NCI-H1092 treated with DMSO at 0.1 percent for 48 hours (cell line): ENCODE measurements at places on chromosomes 16 and 17.

GRCh38 chr17:78723001-78723796 is 58.9 kb downstream of the CYTH1 start:
- peak; percentile 67 for DNase-seq

GRCh38 chr16:27221576-27222248 is 18.4 kb downstream of the KDM8 start:
- DNase-seq, result no peak

DNA sequence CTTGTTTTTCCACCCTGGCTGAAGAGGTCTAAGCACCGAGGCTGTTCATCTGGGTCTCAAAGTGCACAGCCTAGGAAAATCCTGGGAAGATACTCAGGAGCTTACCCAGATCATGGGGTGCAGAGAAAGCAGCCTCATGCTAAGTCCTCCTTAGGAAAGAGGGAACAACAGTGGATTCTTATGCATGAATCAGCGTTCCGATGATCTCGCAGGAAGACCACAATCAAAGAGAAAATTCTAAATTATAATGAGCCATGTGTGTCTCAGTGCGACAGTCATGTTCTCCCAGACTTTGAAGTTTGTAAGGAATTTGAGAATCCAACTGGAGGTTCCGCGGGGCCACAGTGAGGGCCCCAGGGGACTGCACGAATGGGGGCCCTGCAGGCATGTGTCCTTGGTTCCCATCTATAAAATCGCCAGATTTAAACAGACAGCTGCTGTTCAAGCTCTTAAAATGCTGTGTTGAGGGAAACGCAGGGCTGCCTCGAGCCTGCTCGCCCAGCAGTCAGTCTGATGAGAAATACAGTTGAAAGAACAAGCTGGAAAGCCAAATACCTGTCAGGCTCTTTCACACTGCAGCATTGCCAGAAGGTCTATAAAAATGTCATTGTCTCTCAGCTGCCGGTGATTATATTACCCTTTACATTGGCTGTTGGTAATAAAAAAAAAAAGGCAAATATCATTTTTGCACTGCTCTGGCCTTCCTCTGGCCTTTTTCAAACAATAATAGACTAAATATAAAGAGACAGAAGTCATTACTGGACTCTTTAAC is 152.1 kb downstream of the PMP22 start:
- DNase-seq, result no peak

DNA sequence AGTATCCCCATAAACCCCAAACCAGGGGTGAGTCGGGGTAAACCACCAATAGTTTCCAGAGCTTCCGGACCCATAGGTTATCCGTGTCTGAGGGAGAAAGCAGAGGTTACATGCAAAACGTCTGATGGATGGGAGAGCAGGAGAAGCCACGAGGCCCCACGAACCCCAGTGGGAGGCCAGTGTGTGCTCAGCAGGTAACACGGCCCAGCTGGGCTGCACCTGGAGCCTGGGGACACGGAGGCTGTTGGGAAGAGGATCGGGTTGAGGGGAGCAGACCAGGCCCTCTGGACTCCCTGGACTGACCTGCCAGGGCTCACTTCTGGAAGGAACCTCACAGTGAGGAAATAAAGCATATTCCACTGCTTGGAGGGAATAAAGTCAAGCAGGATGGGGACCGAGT is 78.1 kb downstream of the SEC14L1 start:
- DNase-seq, result no peak

DNA sequence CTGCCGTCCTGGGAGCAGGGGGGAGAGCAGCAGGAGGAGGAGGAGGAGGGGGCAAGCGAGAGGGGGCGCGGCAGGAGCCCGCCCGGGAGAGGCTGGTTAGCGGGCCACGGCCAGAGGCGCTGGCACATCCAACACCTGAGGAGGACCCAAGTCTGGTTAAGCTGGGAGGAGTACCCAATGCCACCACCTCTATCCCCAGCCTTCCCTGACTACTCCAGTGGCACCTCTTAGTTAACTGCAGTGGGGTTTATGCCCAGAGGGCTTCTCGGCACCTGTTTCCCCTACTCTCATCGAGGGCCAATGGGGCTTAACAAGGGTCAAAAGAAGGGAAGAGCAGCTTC is 5.6 kb downstream of the PHOSPHO1 start:
- no peak for DNase-seq

DNA sequence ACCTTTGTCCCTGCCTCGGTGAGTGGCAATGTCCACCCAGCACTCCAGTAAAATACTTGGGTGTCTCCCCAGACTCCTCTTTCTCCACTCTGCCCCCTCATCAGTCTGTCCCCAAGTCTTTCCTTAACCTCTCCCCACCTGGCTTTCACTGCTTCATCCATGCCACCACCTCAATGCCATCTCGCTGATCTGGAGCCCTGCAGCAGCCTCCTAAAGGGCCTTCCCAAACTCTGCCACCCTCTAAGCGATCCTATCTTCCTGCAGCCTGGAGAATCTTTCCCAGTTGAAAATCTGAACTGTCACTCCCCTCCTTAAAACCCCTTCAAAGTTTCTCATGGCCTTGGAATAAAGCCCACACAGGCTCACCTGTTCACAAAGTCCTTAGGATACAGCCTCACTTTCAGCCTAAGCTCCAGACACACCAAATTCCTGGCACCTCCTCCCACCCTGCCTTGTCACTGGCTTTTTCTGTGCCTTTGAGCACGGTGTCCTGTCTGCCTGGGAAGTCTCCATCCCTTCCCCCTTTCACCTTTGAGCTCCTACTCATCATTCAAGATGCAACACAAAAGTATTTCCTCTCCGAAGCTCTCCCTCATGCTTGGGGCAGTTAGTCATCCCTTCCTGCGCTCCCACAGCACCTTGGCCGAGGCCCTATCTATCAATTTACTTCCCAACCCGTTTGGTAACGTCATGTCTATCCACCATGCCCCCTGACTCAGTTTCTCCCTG is 2.8 kb downstream of the WNK4 start:
- no peak for DNase-seq

DNA sequence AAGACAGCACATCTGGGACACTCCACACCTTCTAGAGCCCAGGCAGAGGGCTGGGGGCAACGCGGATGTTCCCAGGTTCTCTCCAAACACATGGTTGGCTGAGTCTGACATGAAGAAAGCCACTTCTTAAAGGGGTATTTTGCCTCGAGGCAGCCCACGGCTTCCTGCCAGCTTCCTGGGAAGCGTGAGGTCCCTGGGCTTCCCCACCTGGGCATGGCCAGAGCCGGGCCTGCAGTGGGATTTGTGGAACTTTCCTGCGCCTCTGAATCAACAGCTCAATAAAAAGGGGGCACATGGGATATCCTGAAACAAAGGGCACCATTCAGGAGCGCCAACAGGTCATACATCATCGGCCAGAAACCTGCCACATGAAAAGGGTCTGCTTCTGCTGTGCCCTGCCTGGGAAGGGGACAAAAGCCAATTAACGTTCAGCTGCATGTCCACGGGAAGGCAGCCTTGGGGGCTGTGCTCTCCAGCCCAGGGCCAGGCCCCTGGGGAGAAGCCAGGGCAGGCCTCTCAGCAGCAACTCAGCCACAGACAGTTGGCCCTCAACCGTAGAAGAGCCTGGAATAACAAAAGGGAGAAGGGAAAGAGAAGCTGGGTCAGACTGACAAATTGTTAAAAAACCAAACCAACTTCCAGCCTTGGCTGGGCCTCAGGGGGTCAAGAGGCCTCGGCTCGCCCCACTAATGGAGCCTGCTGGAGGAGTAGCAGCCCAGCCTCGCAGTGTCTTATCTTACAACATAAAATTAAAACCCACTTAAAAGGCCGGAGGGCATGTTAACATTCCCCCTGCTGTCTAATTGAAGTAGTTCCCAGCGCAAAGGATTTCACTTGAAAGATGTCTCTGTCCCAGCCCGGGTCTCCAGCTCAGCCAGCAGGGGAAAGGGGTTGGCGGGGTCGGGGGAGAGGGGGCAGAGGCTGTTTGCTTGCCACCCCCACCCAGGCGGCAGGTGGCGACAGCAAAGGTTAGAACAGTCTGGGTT is 34.2 kb downstream of the TBX4 start:
- DNase-seq, result no peak

- no peak for DNase-seq
These were observed 18.2 kb downstream of the VMP1 start for GRCh38 chr17:59725691-59726090.

- DNase-seq, result no peak
These were observed 175.3 kb upstream of the CDH13 start for GRCh38 chr16:82451449-82451848.

DNA sequence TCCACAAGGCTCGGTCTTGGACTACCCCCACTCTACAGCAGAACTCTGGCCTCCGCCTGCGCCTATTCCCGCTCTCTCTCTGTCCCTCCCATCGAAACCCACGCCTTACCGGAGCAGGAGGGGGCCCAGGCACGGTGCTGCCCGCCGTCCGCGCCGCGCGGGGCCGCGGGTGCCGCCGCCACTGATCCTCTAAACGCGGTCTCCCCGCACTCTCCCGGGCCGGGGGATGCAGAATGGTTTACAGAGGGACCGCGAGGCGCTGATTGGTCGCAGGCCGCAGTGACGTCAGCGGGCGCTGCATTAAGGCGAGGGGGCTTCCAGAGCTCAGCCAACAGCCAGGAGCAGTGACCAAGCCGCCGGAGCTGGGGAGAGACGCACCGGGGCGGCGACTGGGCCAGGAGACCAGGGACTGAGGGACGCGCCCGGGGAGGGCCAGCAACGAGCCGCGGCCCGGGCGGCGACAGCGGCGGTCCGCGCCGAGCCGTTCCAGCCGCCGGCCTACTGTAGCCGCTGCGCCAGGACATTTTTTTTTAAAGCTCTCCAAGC is 747 bp upstream of the LHX1 start:
- peak; percentile 44 for DNase-seq

- no peak for DNase-seq
These were observed at the start of gene COL1A1 for GRCh38 chr17:50201276-50201854. COL1A1 (minus strand) TSS chr17:50201631; CDS start chr17:50201513, 118 bp downstream.

- DNase-seq, result peak; percentile 21
These were observed 5.6 kb downstream of the PNPO start for GRCh38 chr17:47946929-47947397.

DNA sequence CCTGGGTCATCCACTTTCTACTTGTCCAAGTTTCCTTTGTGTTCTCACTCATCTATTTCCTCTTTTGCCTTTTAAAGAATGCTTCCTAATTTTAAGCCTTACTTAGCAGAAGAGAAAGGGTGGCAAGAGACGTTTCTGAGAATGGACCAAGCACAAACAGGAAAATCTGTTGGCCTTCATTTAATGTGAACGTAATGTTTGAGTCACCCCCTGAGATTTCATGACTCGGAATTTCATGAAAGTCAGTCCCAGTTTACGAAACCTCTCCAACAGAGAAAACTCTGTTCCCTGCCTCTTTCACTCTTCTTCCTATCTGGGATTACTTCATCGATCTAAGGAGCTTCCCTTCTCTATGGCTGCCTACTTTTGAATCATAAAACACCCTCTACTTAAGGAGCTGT is at the start of gene CD300E:
Gene CD300E (minus strand): TSS at position 46 of the 401 bp plus-strand sequence. CDS start 117 bp downstream, outside the sequence.
- no peak for DNase-seq

GRCh38 chr17:20256144-20256543 is 211.2 kb downstream of the LGALS9B start:
- no peak for DNase-seq

GRCh38 chr16:28538733-28539596 is at the start of gene NUPR1:
NUPR1 (minus strand) TSS chr16:28538974; CDS start chr16:28538907, 67 bp downstream.
- DNase-seq, result no peak
